ENCODE measurements at places on chromosomes 11 and 22.

DNA sequence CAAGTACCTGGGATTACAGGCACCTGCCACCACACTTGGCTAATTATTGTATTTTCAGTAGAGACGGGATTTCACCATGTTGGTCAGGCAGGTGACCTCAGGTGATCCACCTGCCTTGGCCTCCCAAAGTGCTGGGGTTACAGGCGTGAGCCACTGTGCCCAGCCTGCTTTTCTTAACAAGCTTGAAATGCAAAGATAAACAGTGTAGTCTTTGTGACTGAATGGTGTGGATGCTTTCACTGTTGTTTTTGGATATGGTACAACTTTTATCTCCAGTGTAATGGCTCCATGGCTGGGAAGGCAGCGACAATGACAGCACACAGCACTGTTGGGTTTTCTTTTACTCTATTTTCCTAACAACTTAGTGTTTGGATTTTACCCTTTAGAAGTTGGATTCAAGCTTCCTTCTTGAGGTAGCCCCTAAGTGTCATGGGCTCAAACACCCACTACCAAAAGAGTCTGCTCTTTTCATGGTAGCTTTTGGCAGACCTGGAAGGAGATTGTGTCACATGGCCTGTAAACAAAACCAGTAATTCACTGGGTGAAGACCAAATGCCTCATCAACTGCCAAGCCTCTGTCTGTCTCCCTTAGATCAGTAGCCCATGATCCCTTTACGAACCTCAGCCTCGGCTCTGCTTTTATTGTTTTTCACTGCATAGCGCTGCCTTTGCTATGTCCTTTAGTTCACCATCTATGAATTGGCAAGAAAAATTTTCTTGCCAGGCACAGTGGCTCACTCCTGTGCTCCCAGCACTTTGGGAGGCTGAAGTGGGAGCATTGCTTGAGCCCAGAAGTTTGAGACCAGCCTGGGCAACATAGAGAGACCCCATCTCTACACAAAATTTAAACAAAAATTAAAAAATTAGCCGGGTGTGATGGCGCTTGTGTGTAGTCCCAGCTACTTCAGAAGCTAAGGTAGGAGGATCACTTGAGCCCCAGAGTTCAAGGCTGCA, 6.4 kb downstream of the VPS51 start:
- DNase-seq = no peak

- DNase-seq = no peak
Observed at GRCh38 chr11:114273071-114273470, 23.1 kb upstream of the NNMT start.

DNA sequence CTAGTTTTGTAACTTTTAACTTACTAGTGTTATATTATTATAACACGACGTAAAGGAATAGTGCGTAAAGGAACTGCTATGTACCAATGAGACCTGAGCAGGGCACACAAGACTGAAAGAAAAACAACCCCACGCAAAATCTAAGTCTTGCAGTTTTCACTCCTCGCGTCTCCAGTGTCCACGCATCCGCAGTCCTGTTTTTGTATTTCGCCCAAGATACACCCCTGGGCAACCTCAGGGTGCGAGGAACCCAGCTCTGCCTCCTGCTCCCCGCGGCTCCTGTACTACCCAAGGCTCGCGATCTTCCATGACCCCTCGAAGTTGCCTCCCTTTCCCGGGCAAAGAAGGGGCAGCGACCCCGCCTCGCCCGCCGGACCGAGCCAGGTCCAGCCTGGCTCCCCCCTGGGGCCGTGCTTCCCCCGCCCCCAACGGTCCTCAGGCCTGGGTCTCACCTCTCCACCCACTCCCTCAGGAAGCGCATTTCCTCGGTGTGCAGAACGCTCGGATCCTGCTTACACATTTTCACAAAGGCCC, 393 bp downstream of the ST13 start:
- no peak for DNase-seq

DNA sequence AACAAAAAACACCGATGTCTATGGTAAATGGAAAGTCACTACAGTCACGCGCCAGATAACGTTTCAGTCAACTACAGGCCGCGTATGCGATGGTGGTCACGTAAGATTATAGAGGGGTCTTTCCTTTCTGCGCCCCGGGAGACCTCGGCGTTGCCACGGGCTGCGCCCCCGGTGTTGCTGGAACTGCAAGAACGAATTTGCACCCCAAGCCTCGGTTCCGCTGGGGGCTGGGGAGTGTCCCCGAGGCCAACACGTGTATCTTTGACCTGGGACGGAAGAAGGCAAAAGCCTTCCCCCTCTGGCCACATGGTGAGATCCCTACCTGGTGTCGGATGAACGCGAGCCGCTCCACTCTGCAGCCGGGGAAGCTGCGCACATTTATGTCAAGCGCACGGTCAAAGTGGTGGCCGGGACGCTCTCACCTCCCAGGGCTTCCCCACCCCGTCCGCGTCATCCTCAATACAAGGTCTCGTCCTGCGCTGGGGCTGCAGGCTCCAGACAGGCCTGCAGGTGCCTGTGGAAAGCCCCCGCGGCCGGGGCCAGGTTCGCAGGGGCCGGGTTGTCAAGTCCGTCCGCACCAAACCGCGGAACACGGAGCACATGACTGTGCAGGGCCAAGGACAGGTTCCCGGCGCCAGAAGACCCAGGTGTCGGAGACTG, 29.3 kb upstream of the APLP2 start:
- DNase-seq = no peak

GRCh38 chr11:87974797-87975196, 200.4 kb downstream of the RAB38 start:
- no peak for DNase-seq

- DNase-seq = no peak
Observed at GRCh38 chr11:43924112-43924855, 18.2 kb upstream of the C11orf96 start.

DNA sequence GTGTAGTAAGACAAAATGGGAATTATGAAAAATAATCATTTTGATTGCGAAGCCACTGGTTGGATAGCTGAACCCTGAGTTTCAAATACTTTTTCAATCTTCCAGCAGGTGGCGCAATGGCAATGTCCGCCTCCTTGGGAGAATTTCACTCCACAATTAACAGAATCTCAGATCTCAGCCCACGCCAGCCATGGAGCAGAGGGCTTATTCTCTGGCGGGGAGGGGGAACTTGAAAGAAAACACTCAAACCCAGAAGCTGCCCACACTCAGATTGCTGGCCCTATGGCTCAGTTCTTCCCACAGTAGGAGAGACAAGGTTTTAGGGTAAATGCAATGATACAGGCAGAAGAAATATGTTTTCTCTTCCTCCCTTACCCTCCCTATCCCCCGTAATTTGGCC, 38.7 kb upstream of the RCN1 start:
- peak; percentile 46 for DNase-seq

DNA sequence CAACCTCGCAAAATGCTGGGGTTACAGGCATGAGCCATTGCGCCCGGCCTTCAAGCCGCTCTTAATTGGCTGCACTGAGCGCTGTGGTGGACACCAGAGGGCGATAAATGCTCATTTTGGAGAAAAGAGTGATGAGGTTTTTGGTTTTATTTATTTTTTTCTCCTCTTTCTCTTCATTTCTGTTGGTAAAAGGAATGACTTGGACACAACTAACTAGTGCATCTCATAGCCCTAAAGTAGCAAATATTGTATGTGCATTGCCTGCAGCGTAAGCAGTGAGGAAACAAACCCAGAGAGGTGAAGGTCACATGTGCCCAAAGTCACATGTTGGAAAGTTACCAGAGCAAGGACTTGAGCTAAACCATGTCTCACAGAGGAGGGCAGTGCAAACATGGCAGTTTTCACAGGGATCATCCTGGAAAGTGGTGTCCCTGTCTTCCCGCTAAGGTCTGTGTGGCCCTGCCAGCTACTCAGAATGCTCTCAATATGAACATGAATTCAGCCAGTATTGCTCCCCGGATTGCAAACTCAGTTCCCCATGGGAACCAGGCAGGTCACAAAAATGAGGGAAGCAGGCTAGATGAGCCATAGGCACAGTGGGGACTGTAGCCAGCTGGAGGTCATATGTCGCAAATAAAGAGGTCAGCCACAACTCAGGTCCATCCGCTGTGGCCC, 8.6 kb upstream of the CD82 start:
- DNase-seq = peak; percentile 33

- no peak for DNase-seq
Observed at GRCh38 chr22:45254388-45254787, 13.7 kb upstream of the KIAA0930 start.

DNA sequence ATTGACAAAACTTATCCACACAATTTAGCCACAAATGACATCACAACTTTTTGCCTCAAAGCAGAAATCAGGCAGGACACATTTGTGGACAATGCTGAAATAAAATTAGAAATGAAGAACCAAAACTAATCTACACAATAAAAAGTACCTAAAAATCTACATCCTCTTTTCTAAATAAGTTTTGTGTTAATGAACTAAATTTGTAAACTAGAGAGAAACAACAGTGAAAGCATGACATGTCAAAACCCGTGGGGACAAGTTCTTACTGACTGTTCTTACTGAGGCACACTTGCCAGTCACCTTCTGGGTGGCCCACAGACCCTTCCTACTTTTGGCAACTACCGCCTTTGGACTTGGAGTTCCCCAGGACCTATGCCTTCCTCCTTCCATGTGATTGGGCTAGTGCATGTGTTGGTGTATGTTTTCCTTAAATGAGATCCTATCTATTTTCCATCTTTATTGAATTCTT, 60.7 kb upstream of the MUC15 start:
- DNase-seq = no peak

- no peak for DNase-seq
Observed at GRCh38 chr22:44500599-44500998, 2.6 kb upstream of the RTL6 start.

GRCh38 chr11:27296497-27296896, 66.5 kb downstream of the CCDC34 start:
- DNase-seq = peak; percentile 61

DNA sequence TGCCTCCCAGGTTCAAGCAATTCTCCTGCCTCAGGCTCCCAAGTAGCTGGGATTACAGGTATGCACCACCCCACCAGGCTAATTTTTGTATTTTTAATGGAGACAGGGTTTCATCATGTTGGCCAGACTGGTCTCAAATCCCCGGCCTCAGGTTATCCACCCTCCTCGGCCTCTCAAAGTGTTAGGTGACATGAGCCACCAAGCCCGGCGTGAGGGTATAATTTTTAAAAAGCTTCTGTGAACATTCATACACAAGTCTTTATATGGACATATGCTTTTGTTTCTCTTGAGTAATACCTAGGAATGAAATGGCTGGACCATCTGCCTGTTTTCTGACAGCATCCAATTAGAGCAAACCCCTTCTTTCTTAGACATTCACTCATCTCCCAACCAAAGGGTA, 14.3 kb upstream of the NAALAD2 start:
- DNase-seq = no peak
